Right atrium auricular region (tissue), 2 donors: ENCODE measurements at places on chromosomes 1 and 21. TPM values are rescaled to one million over a fixed set of nuclear protein-coding genes. Genes with fewer than 3 reads are reported as not detected.

DNA sequence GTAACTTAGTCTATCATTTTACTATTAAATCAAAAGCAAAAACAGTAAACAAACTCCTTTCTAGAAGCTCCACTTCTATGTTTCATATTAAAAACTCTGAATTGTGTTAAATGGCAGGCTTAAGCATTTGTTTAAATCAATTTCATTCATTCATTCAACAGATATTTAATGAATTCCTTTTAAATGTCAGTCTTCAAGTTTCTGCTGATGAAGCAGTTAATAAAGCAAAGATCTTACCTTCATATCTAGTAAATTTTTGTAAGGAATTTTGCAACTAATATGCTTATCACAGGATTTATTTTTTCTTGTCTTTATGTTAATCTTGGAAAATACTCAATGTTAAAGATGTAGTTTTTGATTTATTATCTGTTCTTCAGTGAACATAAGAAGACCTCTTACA lies 54.1 kb upstream of the RGS18 start:
- no peak overlapping the region for H3K4me3 ChIP-seq
- no peaks in the 10 kb centered on the region for H3K4me1 ChIP-seq
- no peaks in the 10 kb centered on the region for H3K27me3 ChIP-seq
- H3K36me3 ChIP-seq, result no peaks in the 10 kb centered on the region

GRCh38 chr1:61158591-61158990 lies 76.2 kb downstream of the NFIA start:
- H3K27me3 ChIP-seq, result no peaks in the 10 kb centered on the region
- H3K36me3 ChIP-seq, result no peaks in the 10 kb centered on the region
- DNase-seq, result no peak

DNA sequence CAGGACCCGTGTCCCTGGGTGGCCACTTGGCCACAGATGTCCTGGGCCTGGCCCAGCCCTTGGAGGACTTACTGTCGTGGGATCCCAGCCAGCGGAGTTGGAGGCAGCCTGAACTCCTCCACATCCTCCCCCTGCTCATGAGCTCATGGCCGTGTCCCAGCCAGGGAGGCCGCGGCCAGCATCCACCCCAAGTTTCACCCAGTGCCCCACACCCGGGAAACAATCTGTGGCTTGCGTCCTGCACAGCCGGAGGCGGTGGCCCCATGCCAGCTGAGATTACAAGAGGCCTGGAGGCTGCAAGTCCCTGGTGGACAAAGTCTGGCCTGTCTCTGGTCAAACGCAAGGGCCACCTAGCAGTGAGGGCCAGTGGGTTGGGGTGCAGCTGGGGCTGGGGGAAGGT lies 27.5 kb upstream of the TMEM52 start:
- H3K27ac ChIP-seq, result no peak overlapping the region
- no peaks in the 10 kb centered on the region for H3K27me3 ChIP-seq
- no peaks in the 10 kb centered on the region for H3K36me3 ChIP-seq
- DNase-seq, result no peak

GRCh38 chr1:40381268-40382107 lies 8.0 kb downstream of the SMAP2 start:
- H3K36me3 ChIP-seq, result no peaks in the 10 kb centered on the region
- H3K27me3 ChIP-seq, result no peaks in the 10 kb centered on the region
- DNase-seq, result no peak
- H3K27ac ChIP-seq, result peak overlapping the region; percentile 1
- H3K4me1 ChIP-seq, result peaks cover 34% of the 10 kb centered on the region
- no peak overlapping the region for H3K4me3 ChIP-seq

- DNase-seq, result no peak
- no peak overlapping the region for H3K27ac ChIP-seq
- H3K4me3 ChIP-seq, result no peak overlapping the region
- H3K27me3 ChIP-seq, result no peaks in the 10 kb centered on the region
Measured at GRCh38 chr1:222784916-222785315, 29.9 kb upstream of the DISP1 start.

DNA sequence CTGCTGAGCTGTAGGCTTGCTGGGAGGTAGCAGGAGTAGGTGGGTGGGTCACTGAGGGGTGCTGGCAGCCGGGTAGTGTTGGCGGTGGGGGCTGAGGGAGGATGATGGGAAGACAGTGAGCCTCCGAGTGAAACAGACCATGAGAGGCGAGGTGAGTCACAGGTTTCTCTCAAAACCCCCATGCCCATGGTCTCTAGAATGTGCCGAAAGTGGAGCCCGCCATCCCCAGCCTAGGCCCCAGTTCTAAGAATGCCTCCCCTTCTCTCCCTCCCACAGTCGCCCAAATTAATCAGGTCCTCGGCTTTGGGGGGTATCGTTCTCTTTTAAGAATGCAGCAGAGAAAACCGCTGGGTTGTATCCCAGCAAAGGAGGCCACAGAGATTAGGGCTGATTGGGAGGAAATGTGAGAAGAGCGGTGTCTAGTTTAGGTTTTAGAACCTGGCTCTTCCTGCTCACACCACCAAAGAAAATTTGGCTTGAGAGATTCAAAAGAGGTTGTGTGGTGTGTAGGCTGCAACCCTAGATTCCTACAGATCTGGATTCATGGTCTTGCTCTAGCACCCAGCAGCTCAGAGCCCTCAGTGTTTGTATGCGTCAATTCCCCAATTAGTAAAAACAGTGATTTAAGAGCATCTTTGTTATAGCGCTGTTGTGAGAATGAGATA lies 27.7 kb upstream of the IL19 start:
- H3K36me3 ChIP-seq, result no peaks in the 10 kb centered on the region
- H3K27ac ChIP-seq, result no peak overlapping the region
- no peaks in the 10 kb centered on the region for H3K27me3 ChIP-seq
- H3K4me3 ChIP-seq, result no peak overlapping the region

GRCh38 chr1:240987928-240988327 lies 369.1 kb downstream of the RGS7 start:
- H3K4me3 ChIP-seq, result no peak overlapping the region
- no peaks in the 10 kb centered on the region for H3K4me1 ChIP-seq
- H3K27me3 ChIP-seq, result no peaks in the 10 kb centered on the region
- DNase-seq, result no peak
- H3K27ac ChIP-seq, result no peak overlapping the region

GRCh38 chr21:36254106-36254941 lies 65.7 kb upstream of the MORC3 start:
- peaks cover 7% of the 10 kb centered on the region for H3K36me3 ChIP-seq
- no peak for DNase-seq
- H3K27ac ChIP-seq, result no peak overlapping the region
- no peaks in the 10 kb centered on the region for H3K27me3 ChIP-seq
- no peak overlapping the region for H3K4me3 ChIP-seq
- no peaks in the 10 kb centered on the region for H3K4me1 ChIP-seq

- no peak for DNase-seq
- no peaks in the 10 kb centered on the region for H3K27me3 ChIP-seq
- peaks cover 20% of the 10 kb centered on the region for H3K4me1 ChIP-seq
- H3K27ac ChIP-seq, result no peak overlapping the region
Measured at GRCh38 chr1:116962987-116963639, 38.4 kb upstream of the CD101 start.

EFNA3 gene
- 3.2 TPM for total RNA-seq

CITED4 gene
- 18.8 TPM for total RNA-seq

RXRG gene
- 3.3 TPM for total RNA-seq

SPRR1A gene
- not detected for total RNA-seq

SHISA4 gene
- 176 TPM for total RNA-seq

PLA2G2A gene
- total RNA-seq, result 185 TPM
